Left ventricle myocardium inferior (tissue), 1 donor: ENCODE measurements at places on chromosomes 11 and 22.

DNA sequence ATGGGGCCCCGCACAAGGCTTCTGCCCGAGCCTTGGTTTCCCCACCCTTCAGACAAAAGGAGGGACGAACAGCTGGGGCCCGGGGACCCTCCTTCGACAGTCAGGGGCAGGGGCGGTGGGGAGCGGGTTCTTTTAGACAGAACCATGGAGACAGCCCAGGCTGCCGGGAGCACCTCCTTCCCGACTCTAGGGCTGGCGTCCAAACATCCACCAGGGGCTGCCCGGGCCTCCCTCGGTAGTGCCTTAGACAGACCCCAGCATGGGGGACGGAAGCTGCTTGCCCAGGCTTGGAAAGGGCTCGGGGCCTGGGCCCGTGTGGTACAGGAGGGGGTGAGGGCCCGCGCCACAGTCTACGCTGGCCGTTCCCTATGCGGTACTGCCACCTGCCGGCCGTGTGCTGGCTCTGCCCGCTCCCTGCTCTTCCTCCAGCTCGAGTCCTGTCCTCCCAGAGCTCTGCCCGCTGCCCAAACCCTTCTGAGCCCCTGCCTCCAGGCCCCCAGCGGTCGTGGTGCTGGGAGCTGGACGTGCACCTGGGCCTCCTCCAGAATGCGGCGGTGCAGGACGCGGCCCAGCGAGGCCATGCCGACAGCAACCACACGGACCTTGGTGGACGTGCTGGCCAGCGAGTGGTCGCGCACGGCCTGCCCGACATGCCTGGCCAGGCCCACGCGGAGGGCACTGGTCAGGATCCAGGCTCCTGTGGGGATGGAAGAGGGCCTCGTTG is 20.1 kb downstream of the TSSC4 start:
- DNase-seq, result peak; percentile 69

DNA sequence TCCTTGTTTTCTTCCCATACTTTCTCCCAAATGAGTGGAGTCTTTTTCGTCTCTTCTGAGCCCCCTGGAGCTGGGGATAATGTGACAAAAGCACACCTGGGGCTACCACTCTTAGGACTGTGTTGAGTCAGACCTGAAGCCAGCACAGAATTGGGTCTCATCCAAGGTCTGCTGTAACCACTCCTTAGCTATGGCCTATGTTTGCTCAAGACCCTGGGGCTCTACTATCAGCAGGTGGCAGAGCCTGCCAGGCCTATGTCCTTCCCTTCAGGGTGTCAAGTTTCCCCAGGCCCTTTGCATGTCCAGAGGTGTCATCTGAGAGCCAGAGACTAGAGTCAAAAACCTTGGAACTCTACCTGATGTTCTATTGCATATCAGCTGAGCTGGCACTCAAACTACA is 335.7 kb downstream of the DDX10 start:
- no peak for DNase-seq

DNA sequence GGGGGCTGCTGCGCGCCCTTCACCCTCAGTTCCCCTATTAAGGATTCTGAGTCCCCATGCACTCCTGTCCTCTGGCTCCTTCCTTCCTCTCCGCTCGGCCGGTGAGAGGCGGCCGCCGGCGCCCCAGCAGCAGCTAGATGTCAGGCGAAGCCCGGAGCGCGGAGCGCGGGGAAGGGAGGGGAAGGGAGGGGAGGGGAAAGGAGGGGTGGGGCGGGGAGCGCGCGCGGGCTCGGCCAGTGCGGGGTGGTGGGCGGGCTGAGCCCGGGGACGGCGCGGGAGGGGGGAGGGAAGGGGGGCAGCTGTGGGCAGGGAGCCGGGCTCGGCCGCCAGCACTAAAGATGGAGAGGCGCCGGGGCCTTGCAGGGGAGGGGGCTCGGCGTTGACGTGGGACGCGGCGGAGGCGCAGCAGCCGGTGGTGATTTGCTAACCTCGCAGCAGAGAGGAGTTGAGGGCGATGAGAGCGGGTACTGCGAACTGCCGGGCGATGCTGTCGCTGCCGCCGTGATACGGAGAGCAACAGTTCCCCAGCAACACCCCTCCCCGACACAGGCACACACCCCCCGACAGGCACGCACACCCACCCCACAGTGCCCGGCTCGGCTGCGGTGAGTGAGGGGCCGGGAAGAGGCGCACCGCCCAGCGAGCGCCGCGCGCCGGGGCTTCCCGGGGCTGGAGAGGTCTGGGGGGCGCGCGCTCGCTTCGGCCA is at the start of gene ZBTB16:
Gene ZBTB16 (plus strand): TSS at position 434 of the 706 bp plus-strand sequence. CDS start 3,590 bp downstream, outside the sequence.
- peak; percentile 93 for DNase-seq

DNA sequence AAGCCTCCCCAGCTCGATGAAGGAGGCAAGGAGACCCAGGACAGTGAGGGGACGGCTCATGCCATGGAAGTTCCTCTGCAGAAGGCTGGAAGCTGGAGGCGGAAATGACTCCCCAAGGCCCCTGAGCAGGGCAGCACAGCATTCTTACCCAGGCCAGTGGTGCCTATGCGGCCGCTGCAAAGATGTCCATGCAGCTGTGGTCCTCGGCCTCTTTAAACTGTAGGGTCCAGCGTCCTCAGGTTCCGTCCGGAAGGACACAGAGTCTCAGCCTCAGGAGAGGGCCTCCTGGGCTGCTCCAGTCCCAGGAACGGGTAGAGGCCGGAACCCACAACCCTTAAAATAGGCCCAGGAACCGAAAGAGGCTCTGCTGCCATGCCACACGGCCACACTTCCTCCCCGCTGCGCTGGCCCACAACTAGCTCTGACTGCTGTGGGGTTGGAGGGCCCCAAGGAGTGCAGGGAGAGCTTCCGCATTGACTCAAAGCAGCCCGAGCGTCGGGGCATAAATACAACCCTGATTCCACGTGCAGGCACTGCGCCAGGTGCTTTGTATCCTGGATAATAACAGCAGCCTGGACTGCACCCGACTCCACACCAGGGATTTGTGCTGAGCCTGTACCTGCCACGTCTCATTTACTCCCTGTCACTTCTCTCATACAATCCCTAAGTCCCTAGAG is 5.5 kb downstream of the KIAA0930 start:
- no peak for DNase-seq

- DNase-seq, result no peak
Measured at GRCh38 chr22:49966041-49966773, 5.6 kb downstream of the PIM3 start.

- no peak for DNase-seq
Measured at GRCh38 chr11:86212019-86212611, 32.4 kb upstream of the EED start.

GRCh38 chr11:108870373-108871020 is 205.6 kb downstream of the DDX10 start:
- DNase-seq, result no peak

DNA sequence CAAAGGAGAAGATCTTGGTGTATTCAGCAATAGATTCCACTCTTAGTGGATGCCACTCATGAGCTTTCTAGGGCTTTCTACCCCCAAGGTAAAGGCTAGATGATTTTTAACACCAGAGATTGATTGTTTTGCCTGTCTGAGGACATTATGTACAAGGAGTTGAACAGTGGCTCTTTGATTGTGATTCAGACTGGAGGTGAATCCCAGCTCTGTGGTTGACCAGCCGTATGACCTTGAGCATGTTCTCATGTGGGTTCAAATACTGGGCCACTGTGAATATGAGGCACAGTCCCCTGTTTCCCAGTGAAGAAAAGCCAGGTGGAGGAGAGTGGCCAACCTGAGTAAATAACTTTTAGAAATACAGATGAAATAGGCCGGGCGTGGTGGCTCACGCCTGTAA is 24.0 kb upstream of the PARVB start:
- DNase-seq, result no peak
